ENCODE measurements at places on chromosomes 2 and 18. TPM values are rescaled to one million over a fixed set of nuclear protein-coding genes. Genes with fewer than 3 reads are reported as not detected.

GRCh38 chr2:5915881-5916310 lies 223.7 kb downstream of the SOX11 start:
- no peaks in the 10 kb centered on the region for H3K27me3 ChIP-seq
- DNase-seq = no peak
- H3K4me3 ChIP-seq = no peak overlapping the region
- no peaks in the 10 kb centered on the region for H3K36me3 ChIP-seq
- no peaks in the 10 kb centered on the region for H3K4me1 ChIP-seq

Gene ABCG5
- not detected for total RNA-seq

Gene OTOF
- total RNA-seq = not detected

- peaks cover 63% of the 10 kb centered on the region for H3K4me1 ChIP-seq
- H3K4me3 ChIP-seq = no peak overlapping the region
- no peaks in the 10 kb centered on the region for H3K27me3 ChIP-seq
- no peak for DNase-seq
Measured at GRCh38 chr2:27081984-27082772, 3.8 kb downstream of the EMILIN1 start.

GRCh38 chr2:224101820-224102630 lies 62.9 kb upstream of the SERPINE2 start:
- H3K27me3 ChIP-seq = no peaks in the 10 kb centered on the region
- peak overlapping the region; percentile 29 for H3K27ac ChIP-seq
- peaks cover 16% of the 10 kb centered on the region for H3K4me1 ChIP-seq
- peak; percentile 52 for DNase-seq

DNA sequence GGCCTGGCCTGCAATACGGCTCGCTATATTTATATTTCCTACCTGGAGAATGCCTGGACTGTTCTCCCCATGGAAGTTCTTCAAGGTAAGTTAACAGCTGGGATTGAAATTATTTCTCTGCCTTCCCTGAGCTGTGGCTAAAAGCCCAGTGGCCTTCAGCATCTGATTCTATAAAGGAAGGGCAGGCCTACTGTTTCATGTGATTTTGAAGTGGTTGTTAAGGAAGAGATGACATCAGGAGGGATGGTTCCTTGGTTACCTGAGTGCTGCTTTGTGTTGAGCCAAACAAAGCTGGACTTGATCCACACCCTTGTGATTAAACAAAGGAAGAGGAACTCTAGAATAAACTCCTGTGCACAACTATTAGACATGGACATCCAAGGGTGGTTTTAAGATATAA lies 61.6 kb downstream of the MFSD6 start:
- H3K4me1 ChIP-seq = peaks cover 52% of the 10 kb centered on the region
- no peaks in the 10 kb centered on the region for H3K36me3 ChIP-seq
- no peak overlapping the region for H3K4me3 ChIP-seq
- no peaks in the 10 kb centered on the region for H3K27me3 ChIP-seq
- peak overlapping the region; percentile 69 for H3K27ac ChIP-seq

GRCh38 chr2:122218596-122218995 lies 463.1 kb downstream of the TSN start:
- no peak overlapping the region for H3K4me3 ChIP-seq
- no peak overlapping the region for H3K27ac ChIP-seq
- H3K27me3 ChIP-seq = no peaks in the 10 kb centered on the region
- no peaks in the 10 kb centered on the region for H3K36me3 ChIP-seq
- no peaks in the 10 kb centered on the region for H3K4me1 ChIP-seq
- DNase-seq = no peak

Gene MC4R
- not detected for total RNA-seq

GRCh38 chr18:65725251-65726050 lies 25.4 kb upstream of the CDH7 start:
- DNase-seq = no peak
- no peaks in the 10 kb centered on the region for H3K4me1 ChIP-seq
- H3K27ac ChIP-seq = no peak overlapping the region
- no peaks in the 10 kb centered on the region for H3K36me3 ChIP-seq

DNA sequence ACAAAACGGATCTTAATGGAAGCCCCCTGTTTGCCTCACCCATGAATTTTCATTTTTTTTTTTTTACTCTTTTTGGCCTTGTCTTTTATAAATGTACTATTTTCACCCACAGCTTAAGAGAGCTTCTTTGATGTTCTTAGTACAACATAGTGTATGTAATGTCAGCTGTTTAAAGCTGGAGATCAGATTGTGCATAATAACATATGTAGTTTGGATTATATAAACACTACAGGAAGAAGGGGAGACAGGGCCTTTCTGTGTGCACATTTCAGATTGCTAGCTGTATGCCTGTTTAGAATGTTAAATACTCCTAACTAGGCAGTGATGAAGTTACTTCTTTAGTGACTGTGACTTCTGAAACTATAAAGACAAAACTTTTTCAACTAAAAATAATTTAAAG lies 2.1 kb upstream of the TANC1 start:
- H3K36me3 ChIP-seq = peaks cover 12% of the 10 kb centered on the region
- no peak overlapping the region for H3K27ac ChIP-seq
- peaks cover 45% of the 10 kb centered on the region for H3K4me1 ChIP-seq

GRCh38 chr2:138090330-138090729 lies 126.1 kb downstream of the HNMT start:
- no peak for DNase-seq
- no peaks in the 10 kb centered on the region for H3K36me3 ChIP-seq
- H3K4me3 ChIP-seq = no peak overlapping the region
- H3K4me1 ChIP-seq = peaks cover 23% of the 10 kb centered on the region

Gene UGT1A3
- not detected for total RNA-seq

GRCh38 chr18:65704046-65704445 lies 46.8 kb upstream of the CDH7 start:
- H3K4me3 ChIP-seq = no peak overlapping the region
- no peak for DNase-seq
- H3K27ac ChIP-seq = no peak overlapping the region

DNA sequence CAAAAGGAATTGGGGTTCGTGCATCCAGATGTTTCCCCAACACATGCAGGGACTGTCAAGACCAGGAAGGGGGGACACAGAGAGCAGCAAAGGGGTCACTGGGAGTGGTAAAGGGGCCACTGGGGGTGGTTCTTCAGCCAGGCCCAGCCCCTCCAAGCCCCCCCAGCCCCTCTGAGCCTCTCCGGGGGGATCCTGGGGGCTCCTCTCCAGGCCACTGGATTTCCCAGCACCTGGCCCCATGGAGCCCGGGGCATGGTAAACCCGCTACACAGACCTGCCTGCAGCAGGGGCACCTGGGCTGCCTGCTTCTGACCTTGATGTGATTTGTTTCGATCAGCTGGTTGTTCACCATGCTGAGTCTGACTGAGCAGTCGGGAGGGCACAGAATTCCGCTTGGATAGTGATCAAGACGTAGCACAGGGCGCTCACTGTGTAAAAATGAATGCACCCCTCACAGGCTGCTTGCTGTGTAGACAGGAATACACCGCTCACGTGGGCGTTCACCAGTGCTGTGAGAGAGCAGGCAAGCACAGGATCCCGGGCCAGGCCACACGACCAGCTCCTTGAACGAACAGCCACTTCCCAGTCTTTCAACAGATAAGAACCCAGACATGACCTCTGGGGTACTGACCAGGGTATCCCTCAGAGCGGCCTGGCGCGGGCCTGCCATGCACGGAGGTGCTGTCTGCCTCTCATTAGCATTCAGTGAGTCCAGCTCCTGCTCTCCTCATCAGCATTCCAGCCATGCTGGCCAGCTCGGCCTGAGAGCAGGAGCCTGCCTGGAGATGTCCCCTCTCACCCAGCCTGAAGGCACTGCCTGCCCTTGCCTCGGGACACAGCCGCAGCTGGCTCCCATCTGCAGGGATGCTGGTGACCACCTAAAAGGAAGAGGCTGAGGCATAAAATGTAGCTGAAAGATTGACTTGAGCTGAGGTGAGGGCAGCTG lies 73.3 kb upstream of the OTOS start:
- no peaks in the 10 kb centered on the region for H3K36me3 ChIP-seq
- peak; percentile 26 for DNase-seq
- no peak overlapping the region for H3K27ac ChIP-seq
- no peaks in the 10 kb centered on the region for H3K4me1 ChIP-seq
- H3K27me3 ChIP-seq = no peaks in the 10 kb centered on the region

DNA sequence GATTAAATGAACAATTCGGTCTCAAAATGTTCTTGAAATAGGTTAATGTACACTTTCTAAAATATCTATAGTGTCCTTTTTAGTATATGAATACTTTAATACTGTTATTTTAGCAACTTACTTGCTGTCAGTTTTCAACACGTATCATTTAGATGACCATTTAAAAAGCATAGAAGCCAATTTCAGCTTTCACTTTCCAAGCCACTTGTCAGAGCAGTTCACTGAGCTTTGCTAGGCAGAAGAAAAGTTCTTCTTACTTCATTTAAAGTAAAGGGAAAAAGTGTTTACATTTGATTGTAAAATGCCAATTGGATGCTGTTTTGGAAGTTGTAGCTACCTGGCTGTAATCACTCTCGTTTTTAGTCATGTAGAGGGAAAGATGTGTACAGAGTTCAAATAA lies 126.0 kb downstream of the KCNH7 start:
- no peaks in the 10 kb centered on the region for H3K27me3 ChIP-seq
- no peaks in the 10 kb centered on the region for H3K4me1 ChIP-seq
- no peak overlapping the region for H3K4me3 ChIP-seq
- H3K36me3 ChIP-seq = no peaks in the 10 kb centered on the region
- H3K27ac ChIP-seq = no peak overlapping the region
- DNase-seq = no peak

Gene RAB6D
- total RNA-seq = not detected

Gene ALK
- total RNA-seq = not detected

GRCh38 chr2:44186810-44187209 lies 18.1 kb downstream of the PPM1B start:
- no peak overlapping the region for H3K4me3 ChIP-seq
- H3K4me1 ChIP-seq = peaks cover 6% of the 10 kb centered on the region
- H3K36me3 ChIP-seq = 0 out of 2 replicates have a peak, but pooled peaks cover 11% of the 10 kb centered on the region
- DNase-seq = no peak
- H3K27me3 ChIP-seq = no peaks in the 10 kb centered on the region
- no peak overlapping the region for H3K27ac ChIP-seq

Gene CFC1
- total RNA-seq = not detected

GRCh38 chr2:178928077-178928476 lies 120.9 kb upstream of the TTN start:
- H3K4me1 ChIP-seq = no peaks in the 10 kb centered on the region
- DNase-seq = no peak
- H3K27me3 ChIP-seq = 0 out of 2 replicates have a peak, but pooled peaks cover 6% of the 10 kb centered on the region
- no peaks in the 10 kb centered on the region for H3K36me3 ChIP-seq
- H3K4me3 ChIP-seq = no peak overlapping the region

GRCh38 chr18:2971741-2972552 lies 41.0 kb downstream of the LPIN2 start:
- H3K4me1 ChIP-seq = peaks cover 11% of the 10 kb centered on the region
- no peaks in the 10 kb centered on the region for H3K27me3 ChIP-seq
- no peak overlapping the region for H3K27ac ChIP-seq
- DNase-seq = no peak
- H3K4me3 ChIP-seq = no peak overlapping the region
- no peaks in the 10 kb centered on the region for H3K36me3 ChIP-seq

Gene SGPP2
- total RNA-seq = not detected

DNA sequence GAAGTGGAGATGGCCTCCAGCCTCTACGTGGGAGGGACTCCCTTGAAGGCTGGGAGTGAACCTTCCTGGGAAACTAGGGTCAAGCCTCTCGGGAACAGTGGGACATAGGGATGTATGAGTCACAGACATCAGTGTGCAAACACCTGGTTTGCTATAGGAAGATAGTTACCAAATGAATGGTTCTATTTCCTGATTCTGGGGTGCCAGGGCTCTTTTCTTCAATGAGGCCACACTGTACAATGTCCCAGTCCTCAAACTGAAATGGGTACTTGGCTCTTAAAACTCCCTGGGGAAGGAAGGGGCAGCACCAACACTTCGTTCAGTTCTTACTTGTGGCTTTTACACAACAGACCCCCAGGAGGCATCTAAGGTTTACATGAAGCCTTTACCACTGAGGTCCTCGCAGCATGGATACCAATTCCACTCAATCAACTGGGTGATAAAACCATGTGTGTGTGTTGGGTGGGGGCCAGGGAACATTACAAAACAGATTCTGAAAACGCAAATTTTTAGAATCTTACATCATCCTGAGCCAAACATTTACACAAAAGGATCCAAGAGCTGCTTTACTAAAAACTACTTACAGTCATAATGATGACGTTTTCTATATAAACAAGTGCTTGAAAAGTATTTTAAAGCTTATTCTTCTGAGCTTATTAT lies 10.4 kb downstream of the ERFE start:
- H3K27ac ChIP-seq = peak overlapping the region; percentile 89
- no peak overlapping the region for H3K4me3 ChIP-seq
- H3K36me3 ChIP-seq = peaks cover 64% of the 10 kb centered on the region

DNA sequence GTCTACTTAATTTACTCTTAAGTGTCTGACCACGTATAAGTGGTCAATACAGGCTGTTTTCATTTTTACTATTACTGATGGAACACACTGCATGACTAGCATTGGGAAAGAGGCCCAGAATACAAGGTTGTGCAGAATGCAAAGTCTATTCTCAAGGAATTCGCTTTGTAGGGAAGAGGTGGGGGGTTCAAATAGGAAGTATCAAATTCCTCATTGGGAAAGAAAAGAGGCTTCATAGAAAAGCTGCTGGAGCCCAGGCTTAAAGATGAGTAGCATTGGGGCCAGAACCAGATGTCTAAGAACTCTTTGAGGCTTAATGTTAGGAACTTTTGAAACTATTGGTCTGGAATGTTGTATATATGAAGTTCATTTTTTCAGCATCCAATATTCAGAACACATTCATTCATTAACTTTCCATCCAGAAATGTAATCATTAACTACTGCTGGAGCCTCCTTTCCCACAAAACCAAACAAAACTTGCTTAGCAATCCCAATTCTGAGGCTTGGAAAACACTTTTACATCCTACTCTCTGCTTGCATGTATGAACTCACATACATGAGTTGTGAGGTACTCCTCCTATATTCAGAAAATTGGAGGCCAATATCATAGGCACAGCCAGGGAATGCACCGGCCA lies 994 bp upstream of the LRATD1 start:
- no peaks in the 10 kb centered on the region for H3K36me3 ChIP-seq
- H3K4me1 ChIP-seq = peaks cover 6% of the 10 kb centered on the region
- DNase-seq = no peak
- no peak overlapping the region for H3K4me3 ChIP-seq
- H3K27me3 ChIP-seq = peaks cover 58% of the 10 kb centered on the region

- H3K27ac ChIP-seq = no peak overlapping the region
- no peak for DNase-seq
- no peak overlapping the region for H3K4me3 ChIP-seq
- H3K4me1 ChIP-seq = no peaks in the 10 kb centered on the region
- no peaks in the 10 kb centered on the region for H3K36me3 ChIP-seq
Measured at GRCh38 chr2:20479835-20480234, 33.0 kb downstream of the RHOB start.

Gene ALLC
- total RNA-seq = not detected

GRCh38 chr2:45332567-45332966 lies 278.5 kb downstream of the SRBD1 start:
- no peak for DNase-seq
- H3K36me3 ChIP-seq = no peaks in the 10 kb centered on the region
- peaks cover 22% of the 10 kb centered on the region for H3K4me1 ChIP-seq
- no peaks in the 10 kb centered on the region for H3K27me3 ChIP-seq
- no peak overlapping the region for H3K4me3 ChIP-seq

DNA sequence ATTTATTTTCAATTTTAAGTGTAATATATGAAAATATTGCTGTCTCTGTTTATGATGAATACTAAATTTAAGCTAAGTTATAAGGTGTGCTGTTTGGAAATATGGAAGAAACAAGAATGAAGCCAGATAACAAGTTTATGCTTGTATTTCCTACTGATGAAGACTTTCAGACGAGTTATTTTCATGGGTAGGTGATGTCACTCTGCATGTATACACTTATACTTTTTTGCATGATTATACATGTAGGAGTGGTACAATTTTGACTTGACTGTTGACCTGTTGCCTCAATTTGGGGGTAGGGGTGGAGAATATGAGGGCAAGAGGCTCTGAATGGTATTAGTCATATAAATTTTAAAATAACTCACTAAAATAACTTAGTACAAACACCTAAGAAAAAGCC lies 133.7 kb downstream of the HAUS1 start:
- no peaks in the 10 kb centered on the region for H3K27me3 ChIP-seq
- no peaks in the 10 kb centered on the region for H3K36me3 ChIP-seq
- no peaks in the 10 kb centered on the region for H3K4me1 ChIP-seq
- H3K27ac ChIP-seq = no peak overlapping the region
- no peak for DNase-seq
